ENCODE measurements at places on chromosomes 2 and 18.

- no peak for DNase-seq
These were observed 27.6 kb upstream of the MYO1B start for GRCh38 chr2:191217580-191217979.

DNA sequence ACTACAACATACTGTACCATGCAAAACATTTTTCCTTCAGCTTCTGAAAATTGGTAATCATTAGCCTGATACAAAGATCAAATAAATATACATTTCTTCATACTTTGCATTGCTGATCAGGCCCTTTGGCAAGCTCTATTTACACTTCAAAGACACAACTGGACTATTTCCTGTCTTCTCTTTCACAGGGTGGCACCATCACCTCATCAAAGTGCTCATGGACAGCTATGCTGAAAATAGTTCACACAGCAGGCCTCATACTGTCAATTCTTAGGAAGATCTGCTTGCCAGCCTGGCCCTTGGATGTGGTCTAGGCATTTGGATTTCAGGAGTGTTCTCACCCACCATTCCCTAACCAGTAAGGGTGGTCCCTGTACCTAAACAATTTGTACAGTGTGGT lies 33.9 kb downstream of the FBXO15 start:
- no peak for DNase-seq

- DNase-seq = no peak
These were observed 28.0 kb upstream of the FOSL2 start for GRCh38 chr2:28364610-28365009.

- no peak for DNase-seq
These were observed 43.5 kb downstream of the DOK6 start for GRCh38 chr18:69444221-69444620.

GRCh38 chr2:73762571-73762970 lies 17.3 kb downstream of the DUSP11 start:
- DNase-seq = no peak

DNA sequence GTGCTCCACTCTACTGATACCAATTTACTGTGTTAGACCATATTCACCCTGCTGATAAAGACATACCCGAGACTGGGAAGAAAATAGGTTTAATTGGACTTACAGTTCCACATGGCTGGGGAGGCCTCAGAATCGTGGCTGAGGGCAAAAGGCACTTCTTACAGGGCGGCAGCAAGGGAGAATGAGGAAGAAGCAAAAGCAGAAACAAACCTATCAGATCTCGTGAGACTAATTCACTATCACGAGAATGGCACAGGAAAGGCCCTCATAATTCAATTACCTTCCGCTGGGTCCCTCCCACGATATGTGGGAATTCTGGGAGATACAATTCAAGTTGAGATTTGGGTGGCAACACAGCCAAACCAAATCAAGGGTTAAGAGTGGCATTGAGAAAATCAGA lies 65.2 kb downstream of the LDLRAD4 start:
- no peak for DNase-seq

DNA sequence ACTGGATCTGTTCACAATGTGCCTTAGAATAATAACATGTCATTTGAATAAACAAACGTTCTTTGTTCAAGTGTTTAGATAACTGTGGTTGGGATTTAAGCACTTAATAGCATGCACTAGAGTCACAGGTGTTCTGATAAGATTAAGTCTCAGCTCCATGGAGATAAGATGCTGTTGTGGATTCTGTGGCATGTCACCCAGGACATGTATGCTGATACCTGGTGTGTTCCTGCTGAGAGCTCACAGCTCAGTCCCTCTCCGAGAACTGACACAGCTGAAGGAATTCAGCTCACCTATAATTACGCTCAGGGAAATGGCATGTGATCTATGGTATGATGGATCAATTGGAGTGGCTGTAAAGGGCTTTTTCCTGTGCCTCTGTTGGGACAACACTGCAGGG lies 75.4 kb upstream of the ST6GAL2 start:
- no peak for DNase-seq

- DNase-seq = no peak
These were observed 166.9 kb downstream of the MSH2 start for GRCh38 chr2:47569658-47570475.

DNA sequence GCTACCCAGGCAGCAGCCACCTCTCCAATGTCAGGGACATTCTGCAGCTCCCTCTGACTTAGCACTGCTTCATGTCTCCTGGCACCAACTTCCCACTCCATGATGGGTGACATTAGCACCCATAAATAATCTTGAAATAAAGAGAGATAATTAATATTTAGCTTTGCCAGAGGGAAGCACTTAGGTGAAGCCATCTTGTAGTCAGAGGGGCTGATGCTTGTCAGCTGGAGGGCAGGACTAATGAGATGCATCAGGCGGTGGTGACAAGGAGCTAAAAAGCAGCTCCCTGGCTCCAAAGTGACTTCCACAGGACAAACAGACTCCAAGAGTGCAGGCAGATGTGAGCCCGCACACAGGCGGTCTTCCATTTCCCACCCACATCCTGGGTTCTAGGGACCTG lies 153.0 kb upstream of the ID2 start:
- no peak for DNase-seq

- no peak for DNase-seq
These were observed 59.8 kb downstream of the SLC4A3 start for GRCh38 chr2:219687272-219687671.

DNA sequence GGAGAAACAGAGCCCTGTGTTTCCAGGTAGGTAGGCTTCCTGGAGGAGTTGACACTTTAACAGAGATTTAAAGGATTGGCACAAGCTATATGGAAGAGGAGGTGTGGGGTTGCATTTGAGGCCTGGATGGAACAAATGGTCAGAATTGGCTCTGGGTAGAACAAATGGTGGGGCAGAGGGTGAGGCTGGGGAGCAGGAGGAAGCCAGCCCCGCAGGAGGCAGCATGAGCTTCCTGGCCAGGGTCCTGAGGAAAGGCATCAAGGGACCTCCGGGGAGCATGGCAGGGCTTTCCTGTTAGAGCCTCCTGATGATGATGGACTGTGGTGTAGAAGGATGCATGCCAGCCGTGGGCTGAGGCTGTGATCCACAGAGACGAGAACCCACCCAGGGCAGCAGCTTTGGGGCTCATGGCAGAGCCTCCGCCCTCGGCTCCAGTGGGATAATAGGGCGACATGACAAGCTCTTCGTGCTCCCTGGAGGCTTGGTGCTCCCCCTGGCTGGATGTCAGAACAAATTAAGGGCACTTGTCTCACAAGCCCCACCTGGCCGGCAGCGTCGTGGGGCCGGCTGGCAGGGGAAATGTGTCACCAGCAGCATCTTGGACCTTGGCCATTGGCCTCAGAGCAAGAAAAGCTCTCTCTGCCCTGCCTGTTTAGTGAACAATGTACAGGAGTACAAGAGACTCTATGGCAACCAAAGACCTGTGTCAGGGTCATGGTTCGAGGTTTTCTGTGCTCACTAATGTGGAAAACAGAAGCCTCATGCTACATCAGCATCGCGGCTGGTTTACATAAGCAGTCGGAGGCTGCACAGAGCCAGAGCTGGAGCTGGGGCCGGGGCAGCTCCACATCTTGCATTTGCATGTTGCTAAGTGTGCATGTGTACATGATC lies 153.5 kb downstream of the MYCN start:
- no peak for DNase-seq

GRCh38 chr2:137521653-137522619 lies 442.3 kb upstream of the HNMT start:
- no peak for DNase-seq

DNA sequence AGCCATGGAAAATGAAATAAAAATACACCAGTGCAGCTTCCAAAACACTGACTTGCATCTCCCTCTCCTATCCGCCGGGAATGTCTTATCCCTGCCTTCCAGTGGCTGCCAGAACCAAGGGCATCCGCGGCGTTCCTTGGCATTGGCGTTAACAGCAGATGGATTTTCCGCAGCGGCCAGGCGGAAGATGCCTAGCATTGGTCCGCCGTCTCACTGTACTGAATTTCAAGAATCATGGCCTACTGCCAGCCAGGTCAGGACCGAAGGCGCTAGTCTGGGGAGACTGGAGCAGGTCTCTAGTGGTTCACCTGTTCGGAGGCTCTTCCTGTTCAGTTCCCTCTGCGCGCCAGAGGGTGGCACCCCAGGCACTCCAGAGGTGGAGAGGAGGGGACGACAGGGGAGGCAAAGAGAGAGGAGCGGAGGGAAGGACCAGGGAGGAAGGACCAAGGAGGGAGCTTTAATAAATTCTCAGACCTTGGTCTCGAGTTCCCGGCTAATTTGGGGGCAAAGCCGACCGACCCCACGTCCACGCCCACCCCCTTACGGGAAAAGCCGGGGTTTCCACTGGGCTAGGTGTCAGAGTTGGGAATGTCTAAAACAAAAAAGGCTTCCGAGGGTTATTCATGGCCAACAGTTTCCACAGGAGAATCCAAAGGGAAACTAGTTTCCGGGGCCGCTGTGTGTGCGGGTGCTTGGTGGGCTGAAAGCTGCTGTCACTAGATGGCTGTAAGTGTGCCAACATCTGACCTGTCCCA lies 3.7 kb upstream of the BCL2L11 start:
- DNase-seq = peak; percentile 25

DNA sequence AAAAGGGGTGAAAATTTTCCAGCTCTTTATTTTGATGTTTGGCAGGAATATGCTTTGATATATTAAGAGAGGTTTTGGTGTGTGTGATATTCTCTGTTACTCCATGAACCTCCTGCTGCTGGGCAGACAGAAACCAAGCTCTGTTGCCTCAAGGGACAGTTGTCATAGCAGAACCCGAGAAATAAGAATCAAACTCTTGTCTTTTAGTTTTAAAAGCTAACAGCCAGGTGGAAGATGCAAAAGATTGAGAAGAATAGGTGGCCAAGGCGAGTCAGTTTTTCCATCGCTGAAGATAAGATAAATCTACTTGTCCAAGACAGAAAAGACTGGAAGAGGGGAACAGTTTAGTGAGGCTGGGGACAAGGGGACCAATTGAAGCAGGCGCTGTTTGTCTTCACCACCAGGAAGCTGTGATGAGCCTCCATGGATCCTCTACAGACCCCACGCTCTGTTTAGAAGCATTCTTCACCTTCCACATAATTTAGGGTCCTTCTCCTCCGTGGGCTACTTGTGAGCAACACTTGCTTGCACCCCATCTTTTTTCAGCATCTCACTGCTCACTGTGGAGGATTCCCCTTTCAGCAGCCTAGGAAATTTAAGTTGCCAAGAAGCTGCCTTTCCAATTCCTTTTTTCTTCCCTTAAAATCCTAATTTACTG lies 23.9 kb downstream of the PMAIP1 start:
- no peak for DNase-seq

DNA sequence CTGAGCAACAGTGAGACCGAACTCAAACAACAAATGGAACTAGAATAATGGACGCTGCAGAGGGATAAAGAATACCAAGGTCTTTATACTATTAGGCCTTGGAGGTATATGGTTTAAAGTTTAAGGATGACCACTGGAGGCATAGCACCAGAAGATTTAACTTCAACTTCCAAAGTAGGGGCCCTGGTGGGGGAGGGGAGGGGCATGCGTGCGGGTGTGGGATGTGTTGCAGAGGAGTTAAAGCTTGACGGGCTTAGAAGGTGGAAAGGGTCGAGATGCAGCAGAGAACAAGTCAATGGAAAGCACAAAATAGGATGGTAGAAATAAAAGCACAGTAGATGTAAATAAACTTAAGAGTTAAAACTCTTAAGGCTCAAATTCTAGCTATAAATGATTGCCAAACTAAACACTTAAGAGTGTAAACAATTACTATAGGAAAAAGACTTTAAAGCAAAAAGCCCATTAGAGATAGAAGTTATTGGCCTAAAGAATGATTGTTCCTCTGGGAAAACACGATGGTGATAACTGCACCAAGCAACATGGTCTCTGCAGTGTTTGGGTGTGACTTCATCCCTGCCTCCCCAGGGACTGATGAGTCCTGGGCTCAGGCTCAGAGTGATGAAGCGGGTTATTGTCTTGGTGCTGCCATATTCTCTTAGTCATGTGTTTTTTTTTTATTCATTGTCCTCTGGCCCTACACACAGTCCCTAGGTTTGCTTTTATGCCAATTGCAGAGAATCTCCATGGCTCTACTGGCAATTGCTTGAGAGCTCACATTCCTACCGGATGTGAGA lies 13.0 kb downstream of the RRM2 start:
- no peak for DNase-seq

DNA sequence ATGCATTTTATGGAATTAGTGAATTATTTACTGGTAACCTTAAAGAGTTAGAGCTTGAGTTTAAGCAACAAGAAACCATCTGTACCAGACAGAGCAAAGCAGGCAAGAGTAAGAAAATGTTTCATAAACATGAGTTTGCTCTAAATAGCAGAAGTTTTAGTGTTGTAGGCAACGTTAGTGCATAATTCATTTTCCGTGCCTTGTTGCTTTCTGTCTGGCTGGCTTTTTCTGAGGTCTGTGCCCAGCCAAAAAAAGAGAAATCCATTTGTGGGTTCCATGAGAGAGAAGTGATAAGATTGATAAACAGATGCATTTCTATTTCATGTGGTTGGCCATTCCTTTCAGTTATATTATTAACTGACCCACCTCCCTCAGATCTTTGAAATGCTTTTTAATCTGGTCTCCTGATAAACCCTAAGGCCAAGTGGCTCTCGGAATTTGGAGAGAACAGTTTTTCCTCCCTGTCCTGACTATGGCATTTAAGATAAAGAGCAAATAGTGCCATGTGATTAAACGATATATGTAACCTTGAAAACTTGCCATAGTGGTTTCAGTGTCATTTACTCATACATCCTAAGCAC lies 139.5 kb upstream of the LMAN1 start:
- no peak for DNase-seq

DNA sequence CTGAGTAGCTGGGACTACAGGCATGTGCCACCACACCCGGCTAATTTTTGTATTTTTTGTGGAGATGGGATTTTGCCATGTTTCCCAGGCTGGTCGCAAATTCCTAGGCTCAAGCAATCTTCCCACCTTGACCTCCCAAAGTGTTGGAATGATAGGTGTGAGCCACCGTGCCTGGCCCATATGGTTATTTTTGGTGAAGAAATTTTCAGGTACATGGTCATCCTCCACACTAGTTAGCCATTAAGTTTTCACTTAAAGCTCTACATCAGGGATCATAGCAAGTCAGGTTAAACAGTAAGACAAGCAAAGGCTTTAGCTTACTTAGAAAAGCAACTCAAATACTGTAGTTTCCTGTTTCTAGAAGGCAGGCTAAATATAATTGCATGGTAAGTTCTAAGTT lies 104.3 kb upstream of the GRB14 start:
- no peak for DNase-seq

DNA sequence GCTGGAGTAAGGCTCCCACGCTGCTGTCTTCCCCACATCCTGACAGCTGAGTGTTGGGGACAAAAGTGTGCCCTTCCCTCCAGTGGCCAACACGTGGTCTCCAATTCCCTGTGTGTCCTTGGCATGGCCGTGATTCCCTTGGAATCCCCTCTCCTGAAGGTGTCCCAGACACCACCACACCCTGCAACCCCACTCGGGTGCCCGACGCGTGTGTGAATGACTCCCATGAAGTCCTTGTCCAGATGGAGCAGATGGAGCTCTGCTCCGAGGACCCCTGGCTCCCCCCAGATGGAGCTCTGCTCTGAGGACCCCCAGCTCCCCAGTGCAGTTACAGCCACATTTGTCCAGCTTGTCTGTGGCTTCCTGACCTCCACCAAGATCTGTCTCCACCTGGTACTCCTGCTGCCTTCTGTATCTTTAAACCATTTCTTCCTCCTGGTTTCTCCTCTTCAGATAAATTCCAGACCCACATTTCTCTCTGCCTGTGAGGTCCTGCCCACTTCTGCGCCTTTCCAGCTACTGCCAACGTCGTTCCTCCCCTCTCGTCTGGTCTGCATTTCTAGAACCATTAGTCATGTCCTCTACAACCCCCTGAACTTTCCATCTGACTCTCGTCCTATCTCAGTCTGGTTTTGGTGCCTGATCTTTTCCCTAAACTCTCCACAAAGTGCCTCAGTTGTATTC lies 86.8 kb upstream of the PXDN start:
- no peak for DNase-seq

Data from activated T-helper 1 cell treated with anti-CD3 and anti-CD28 coated beads, Interleukin-2, amount 50 U/mL, for 16 hours (primary cell).